ENCODE measurements at places on chromosomes 11 and 22.

- DNase-seq, result peak; percentile 66
Measured at GRCh38 chr11:67265633-67266448, 432 bp upstream of the GRK2 start.

DNA sequence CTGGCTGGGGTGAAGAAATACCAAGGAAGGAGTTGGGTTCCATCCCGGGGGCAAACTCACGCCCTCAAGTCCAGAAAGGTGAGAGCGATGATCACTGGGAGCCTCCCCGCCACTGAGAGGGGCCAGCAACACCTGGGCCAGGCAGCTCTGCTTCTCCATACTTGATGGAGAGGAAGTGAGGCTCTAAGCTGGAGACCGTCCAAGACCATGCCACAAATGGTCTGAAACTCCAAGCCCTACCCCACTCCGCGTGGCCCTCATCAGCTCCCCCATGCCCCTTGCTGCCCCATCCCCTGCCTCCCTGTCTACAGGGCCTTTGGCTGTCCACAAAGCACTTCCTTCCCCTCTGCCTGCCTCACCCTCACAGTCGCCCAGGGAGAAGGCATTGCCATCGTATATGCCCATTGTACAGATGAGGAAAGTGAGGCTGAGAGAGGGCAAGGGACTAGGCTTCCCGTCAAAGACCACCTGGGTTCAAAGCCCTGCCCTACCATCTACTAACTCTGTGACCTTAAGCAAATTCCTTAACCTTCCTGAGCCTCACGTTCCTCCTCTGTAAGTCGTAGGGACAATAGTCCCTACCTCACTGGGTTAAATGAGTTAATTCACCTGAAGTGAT is 4.4 kb upstream of the PDGFB start:
- DNase-seq, result no peak

- DNase-seq, result no peak
Measured at GRCh38 chr11:86988351-86988881, 33.2 kb upstream of the FZD4 start.

DNA sequence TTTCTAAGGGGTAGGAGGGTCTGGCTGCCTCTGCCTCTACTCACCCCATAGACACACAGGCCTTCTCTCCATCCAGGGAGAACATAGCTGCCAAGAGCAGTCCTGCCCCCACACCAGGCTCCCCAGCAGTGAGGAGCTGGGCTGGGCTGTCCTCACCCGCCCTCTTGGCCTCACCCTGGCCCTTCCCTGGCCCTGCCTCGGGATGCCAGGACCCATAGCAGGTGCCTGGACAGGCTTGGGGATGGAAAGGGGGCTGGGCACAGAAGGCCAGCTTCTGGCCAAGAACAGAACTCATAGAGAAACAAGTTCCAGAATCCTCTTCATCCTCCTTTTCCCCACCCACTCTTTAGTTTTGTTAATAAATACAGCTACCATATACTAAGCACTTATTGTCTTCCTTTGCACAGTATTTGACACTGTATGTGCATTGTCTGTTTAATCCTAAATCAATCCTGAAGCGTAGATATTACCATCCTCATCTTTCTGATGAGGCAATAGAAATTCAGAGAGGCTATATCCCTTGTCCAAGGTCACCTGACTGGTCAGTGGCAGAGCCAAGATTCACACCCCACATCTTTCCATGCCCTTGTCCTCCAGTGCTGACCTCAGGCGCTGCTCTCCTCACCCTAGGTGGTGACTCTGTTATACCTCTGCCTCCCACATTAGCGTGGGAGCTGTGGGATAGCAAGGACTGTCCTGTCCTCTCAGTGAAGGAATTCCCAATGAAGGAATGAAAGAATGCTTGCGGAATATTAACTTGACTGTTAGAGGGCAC is 22.0 kb upstream of the MYOD1 start:
- no peak for DNase-seq

DNA sequence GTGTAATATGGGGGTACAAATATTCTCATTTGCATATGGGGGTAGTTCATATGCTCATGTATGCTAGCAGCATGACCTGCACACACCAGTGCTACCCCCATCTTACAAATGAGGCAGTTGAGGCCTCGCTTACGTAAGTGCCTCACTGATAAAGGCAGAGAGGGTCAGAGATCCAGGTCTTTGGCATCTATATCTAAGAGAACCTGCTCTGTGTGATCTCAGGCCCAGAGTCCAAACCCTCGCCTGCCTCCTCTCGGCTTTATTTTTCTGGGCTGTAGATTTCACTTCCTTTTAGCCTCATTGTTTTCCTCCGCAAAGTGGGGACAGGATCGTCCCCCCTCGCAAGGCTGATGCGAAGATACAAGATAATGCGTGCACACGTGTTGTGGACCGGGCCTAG is 325.2 kb downstream of the MN1 start:
- no peak for DNase-seq

GRCh38 chr11:112453601-112454577 is 193.2 kb upstream of the PLET1 start:
- DNase-seq, result no peak

GRCh38 chr11:71200172-71200716 is 52.1 kb downstream of the SHANK2 start:
- DNase-seq, result no peak

GRCh38 chr11:12114193-12115033 is 4.0 kb downstream of the MICAL2 start:
- DNase-seq, result no peak

GRCh38 chr22:36333644-36334043 is 54.1 kb downstream of the MYH9 start:
- DNase-seq, result no peak

DNA sequence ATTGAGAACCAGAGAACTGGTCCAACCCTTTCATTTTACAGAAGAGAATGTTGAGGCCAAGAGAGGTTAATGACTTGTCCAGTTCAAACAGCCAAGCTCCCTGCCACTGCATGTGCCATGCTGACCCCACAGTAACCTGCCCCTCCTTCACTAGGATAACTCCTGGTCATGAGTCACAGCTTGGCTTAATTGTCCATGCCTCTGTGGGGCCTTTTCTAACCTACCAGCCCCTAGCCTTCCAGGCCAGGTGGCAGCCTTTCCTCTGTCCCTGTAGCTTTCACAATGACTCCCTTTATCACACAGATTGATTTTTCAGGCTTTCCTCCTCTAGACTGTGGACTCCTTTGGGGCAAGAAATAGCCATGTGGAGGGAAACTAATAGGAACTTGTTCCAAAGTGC is 97.2 kb downstream of the PIWIL4 start:
- no peak for DNase-seq

GRCh38 chr22:35510481-35510934 is 30.1 kb upstream of the RASD2 start:
- no peak for DNase-seq

GRCh38 chr11:77065878-77066228 is 918 bp upstream of the CAPN5 start:
- no peak for DNase-seq

DNA sequence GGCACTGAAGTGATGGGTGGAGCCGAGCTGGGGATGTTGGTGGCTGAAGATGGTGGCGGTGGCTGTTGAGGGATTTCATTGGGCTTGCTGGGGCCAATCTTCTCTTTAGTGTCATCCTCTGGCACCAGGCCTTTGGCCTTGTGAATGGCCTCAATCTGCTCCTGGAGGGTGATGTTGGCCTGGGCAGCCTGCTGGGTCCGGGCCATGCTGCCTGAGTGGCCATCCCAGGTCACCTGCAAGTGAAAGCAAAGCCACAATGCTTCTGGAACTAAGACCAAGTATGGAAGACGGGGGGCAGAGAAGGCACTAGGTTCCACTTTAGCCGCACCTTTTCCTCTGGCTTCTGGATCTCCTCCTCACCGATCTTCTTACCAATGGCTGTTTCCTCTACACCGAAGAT is 12.1 kb upstream of the TBC1D10A start:
- no peak for DNase-seq

DNA sequence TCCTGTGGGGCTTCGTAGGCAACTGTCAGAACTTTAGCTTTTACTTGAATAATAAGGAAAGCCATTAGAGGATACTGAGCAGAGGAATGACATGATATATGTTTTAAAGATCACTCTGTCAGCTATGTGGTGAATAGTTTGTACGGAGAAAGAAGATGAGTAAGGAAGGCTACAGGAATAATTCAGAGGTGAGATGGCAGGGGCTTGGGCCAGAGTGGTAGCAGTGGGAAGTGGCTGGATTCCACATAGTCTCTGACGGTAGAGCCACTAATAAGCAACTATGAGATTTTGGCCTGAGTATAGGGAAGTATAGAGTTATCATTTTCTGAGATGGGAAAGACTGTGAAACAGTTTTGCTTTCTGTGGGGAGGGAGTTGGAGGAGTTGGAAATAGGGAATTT is 93.9 kb upstream of the MTMR2 start:
- no peak for DNase-seq

DNA sequence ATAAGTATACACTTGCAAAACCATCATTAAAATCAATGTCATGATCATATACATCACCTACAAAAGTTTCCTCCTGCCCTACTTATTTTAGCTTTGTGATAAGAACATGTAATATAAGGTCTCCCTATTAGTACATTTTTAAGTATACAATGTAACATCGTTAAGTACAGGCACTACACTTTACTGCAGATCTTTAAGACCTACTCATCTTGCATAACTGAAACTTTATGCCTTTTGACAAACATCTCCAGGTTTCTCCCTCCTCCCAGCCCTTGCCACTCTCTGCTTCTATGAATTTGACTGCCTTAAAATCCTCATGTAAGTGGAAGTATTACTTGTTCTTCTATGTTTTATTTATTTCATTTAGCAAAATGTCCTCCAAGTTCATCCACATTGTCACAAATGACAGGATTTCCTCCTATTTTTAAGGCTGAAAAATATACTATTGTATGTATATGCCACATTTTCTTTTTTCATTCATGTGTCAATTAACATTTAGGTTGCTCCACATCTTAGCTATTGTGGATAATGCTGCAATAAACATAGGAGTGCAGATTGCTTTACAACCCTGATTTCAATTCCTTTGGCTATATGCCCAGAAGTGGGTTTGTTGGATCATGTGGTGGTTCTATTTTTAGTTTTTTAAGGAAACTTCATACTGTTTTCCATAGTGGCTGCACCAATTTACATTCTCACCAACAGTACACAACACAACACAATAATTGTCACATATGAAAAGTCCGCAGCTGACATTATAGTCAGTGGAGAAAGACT is 471.1 kb upstream of the ANO3 start:
- no peak for DNase-seq
